Activated CD4-positive, alpha-beta T cell treated with anti-CD3 and anti-CD28 coated beads, Interleukin-2, Interleukin-4, amounts not matched to agents 100 ng/mL and 50 ng/mL, durations not matched to agents 16 hours and 8 hours (primary cell): ENCODE measurements at places on chromosomes 16 and 17.

DNA sequence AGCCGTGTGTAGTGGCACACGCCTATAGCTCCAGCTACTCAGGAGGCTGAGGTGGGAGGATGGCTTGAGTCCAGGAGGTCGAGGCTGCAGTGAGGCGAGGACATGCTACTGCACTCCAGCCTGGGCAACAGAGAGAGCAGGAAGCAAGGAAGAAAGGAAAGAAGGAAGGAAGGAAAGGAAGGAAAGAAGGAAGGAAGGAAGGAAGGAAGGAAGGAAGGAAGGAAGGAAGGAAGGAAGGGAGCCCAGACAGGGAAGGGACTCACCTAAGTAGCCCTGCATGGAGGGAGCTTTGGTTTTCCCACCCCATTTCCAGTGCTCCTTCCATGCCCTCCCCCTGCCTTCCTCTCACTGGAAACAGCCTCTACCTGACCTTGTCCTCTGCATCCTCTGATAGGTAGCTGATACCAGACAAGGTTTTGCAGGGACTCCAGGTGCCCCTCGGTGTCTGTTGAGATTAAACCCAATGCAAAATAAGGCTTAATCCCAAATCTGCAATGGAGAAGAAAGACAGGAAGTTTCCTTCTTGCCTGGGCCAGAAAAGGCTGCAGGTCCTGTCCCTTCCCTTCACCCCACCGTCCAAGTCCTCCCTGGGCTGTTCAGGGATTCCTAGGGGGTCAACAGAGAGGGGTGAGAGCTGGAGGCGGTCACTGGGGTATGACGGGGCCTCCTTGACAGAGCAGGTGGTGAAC, 21.5 kb upstream of the CA4 start:
- DNase-seq, result no peak

DNA sequence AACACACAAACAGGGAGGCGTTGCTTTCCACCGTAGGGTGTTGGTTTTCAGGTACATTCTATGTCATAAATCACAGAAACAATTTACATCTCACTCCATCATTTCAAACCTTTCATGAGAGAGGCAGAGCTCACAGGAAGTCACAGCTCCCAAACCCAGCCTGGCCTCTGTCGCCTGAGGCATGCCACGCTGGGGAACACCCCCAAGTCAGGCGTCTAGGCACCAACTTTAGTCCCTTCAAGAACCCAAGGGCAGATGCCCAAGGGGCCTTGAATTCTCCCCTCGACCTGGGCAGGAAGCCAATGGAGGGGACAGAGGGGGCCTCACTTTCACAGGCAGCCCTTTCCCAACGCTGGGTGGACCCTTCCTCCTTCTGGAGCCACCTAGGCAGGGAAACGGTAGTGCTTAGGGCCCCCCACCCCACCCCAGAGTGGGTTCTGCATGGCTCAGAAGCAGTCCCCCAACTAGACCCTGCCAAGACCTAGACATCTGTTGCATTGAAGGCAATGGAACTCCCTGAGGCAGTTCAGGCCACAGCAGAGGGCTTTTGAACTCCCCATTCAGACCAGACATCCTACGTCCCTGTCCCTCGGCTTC, 10.6 kb downstream of the TBX4 start:
- no peak for DNase-seq

- no peak for DNase-seq
Measured at GRCh38 chr17:6502871-6503509, 53.4 kb downstream of the PITPNM3 start.

DNA sequence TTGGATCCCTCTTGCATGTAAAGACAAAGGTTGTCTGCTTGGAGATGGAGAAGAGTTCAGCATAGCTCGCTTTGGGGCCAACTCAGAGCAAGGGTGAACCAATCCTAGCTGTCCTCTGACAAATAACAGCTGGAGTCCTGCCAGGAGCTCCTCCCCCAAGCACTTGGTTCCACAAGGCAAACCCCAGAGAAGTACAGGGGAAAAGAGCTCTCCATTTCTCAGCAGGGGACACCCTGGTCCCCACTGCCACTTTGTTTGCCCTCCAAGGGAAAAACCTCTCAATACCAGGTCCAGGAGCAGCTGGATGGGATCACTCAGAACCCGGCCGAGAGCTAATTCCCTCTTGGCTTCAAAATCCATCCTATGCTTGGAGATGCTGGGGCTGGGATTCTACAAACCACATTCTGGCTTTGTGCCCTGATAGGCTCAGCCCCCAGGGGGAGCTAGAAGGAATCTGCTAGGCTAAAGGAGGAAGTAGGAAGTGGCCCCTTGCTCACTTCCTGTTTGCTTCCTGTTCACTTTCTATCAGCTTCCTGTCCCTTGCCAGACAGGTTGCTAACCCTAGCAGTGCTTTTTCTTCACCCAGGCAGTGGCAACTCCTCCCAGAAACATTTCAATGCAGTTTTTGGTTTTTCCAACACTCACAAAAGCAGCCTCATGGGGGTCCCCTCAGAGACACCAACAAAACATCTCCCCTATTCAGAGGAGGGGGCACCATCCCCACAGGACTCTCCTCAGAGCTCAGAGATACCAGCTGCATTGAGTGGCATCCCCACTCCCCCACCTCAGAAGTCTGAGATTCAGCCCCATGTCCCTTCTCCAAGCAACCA, 30.7 kb downstream of the CDRT4 start:
- peak; percentile 37 for DNase-seq

- DNase-seq, result peak; percentile 51
Measured at GRCh38 chr16:80803339-80804055, 901 bp downstream of the CDYL2 start.

DNA sequence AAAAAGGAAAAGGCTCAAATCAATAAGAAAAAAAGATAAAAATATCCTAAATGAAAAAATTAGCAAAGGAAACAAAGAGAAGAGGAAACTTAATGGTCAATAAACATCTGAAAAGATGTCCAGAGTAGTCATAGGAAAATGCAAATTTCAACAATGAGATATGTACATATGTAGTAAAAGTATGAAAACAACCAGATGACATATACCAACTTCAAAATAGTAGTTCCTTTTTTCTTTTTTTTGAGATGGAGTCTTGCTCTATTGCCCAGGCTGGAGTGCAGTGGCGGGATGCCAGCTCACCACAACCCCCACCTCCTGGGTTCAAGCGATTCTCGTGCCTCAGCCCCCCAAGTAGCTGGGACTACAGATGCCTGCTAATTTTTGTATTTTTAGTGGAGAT, 21.7 kb upstream of the NFAT5 start:
- DNase-seq, result no peak

DNA sequence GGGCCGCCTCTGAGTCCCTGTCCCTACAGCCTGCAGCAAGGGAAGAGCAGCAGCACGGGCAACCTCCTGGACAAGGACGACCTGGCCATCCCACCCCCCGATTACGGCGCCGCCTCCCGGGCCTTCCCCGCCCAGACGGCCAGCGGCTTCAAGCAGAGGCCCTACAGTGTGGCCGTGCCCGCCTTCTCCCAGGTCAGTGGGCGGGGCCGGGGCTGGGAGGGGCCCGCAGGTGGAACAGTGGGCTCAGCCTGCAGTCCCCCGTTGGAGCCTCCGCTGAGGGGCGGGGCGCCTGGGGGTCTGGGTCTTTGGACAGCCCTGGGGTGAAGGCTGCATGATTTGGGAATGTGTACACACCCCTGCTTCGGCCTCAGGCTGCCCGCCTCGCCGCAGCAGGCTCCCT, 58.6 kb upstream of the PVALEF start:
- no peak for DNase-seq

DNA sequence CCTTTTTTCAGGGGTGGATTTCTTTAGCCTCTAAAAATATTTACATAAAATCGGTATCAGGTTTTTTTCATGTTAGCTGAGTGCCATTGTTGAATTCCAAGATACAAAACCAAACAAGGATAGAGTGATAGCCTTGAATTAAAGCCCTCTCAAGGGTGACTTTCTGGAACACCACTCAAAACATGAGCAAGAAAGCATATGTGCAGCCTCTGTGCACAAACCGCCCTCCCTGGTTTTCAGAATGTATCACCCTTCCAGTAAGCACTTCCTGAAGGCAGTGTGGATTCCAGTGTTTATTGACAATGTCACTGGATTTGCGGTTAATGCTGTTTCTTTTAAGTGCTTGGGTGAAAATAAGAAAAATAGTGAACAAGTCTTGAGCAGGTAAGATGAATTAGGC, 597.7 kb downstream of the TMEM114 start:
- no peak for DNase-seq

GRCh38 chr17:78408476-78409050, 30.1 kb downstream of the PGS1 start:
- DNase-seq, result no peak

DNA sequence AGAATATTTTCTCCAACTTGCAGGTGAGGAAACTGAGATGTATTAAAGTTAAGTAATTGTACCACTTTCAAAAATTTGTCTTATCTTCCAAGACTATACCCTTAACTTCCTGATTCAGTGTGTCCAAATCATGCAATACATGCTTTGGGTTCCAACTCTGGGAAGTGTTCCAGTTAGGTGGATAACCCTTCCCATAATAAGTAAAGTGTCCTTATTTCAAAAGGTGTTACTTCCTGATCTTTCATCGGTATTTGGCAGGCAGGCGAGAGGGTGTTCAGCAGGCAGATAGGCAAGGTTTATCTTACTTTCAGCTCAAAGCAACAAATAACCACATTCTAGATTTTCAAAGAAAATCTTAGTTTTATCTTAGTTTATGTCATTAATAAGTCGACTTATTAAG, 46.3 kb upstream of the ARHGAP44 start:
- DNase-seq, result no peak

DNA sequence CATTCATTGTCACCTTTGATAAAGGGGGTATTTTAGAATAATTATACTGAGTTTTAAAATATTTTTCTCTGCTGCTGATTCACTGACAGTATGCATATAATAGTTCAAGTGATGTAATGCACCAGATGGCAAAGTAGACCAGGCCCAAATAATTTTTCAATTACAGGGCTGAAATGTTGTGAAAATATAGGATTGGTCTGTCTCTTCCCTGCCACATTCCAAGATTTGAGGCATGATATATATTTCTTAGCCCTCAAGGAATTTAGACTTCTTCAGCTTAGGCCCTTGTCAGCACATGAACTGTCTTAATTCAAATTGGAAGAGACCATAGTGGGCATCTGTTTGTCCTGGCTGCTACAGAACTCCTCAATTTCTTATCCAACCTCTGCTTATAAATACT, 39.2 kb upstream of the SLC12A3 start:
- no peak for DNase-seq

DNA sequence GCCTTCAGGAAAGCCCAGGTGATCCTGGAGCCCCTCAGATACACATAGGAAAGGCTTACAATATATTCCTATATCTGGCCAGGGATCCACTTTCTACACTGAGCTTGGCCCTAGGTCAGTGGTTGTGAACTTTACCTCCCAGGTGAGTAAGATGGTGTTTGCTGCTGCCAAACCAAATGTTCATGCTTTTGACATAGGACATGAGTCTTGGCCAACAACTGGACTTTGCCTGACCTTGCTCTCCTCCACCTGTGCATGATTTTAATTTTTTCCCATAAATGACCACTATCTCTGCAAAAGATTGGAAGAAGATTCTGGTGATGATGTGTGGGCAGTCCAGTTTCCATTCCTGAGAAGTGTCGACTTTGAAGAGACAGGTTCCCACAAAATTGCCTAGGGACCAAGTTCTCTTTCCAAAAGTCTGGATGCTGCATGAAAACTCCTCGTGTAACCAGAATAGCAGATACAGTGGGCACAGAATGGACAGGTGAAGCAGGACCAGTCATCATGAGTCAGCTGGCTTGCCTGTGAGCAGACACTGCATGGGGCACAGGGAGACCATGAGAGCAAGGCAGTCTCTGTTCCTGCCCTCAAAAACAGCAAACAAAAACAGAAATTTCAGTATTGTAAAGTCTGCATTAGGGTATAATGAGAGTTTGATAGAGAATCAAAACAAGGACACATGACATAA, 226.4 kb upstream of the MON1B start:
- no peak for DNase-seq

GRCh38 chr16:49855822-49856671, at the start of gene ZNF423:
Gene ZNF423 (minus strand): TSS chr16:49856112. CDS start chr16:49855774, 338 bp downstream.
- DNase-seq, result no peak

- no peak for DNase-seq
Measured at GRCh38 chr17:66450008-66450851, 147.8 kb downstream of the PRKCA start.

DNA sequence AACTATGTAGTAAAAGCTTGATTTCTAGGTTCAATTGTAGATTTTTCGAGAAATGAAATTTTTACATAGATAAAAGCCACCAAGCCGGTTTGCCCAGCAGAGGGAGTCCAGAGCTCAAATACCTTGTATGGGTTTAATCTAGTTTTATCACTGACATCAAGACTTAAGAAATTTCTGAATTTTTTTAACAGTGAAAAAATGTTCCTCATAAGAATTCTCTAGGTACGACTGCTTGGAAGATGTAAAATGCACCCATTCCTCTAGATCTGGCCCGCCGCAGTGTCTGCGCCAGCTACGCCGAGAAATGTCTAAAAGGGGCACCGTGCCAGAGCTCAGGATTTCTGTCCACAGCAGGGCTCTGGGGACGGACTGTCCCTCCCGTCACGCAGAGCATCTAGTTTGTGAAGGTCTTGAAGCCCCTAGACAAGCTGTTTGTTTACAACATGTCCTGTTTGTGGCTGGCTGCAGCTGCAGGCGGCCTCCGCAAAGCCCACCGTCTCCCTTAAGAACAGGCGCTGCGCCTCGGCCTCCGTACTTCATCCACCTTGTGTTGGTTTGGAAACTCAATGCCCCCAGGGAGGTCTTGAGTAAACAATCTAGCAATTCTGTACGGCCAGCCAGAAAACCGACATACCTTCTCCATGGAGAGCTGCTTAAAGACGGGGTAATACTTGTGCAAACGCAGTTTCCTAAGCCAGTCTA, 24.8 kb downstream of the MAP1LC3B start:
- DNase-seq, result no peak
